Activated CD4-positive, alpha-beta T cell treated with anti-CD3 and anti-CD28 coated beads, Interleukin-2, amount 10 ng/mL, durations not matched to agents 24 days and 14 days (primary cell): ENCODE measurements at places on chromosomes 16 and 17. TPM values are rescaled to one million over a fixed set of nuclear protein-coding genes. Genes with fewer than 3 reads are reported as not detected.

GRCh38 chr17:45197108-45197507, 24.6 kb upstream of the FMNL1 start:
- H3K4me3 ChIP-seq = no peak overlapping the region
- DNase-seq = no peak
- H3K4me1 ChIP-seq = peaks cover 3% of the 10 kb centered on the region
- no peaks in the 10 kb centered on the region for H3K36me3 ChIP-seq
- H3K27me3 ChIP-seq = no peaks in the 10 kb centered on the region
- H3K27ac ChIP-seq = no peak overlapping the region

DNA sequence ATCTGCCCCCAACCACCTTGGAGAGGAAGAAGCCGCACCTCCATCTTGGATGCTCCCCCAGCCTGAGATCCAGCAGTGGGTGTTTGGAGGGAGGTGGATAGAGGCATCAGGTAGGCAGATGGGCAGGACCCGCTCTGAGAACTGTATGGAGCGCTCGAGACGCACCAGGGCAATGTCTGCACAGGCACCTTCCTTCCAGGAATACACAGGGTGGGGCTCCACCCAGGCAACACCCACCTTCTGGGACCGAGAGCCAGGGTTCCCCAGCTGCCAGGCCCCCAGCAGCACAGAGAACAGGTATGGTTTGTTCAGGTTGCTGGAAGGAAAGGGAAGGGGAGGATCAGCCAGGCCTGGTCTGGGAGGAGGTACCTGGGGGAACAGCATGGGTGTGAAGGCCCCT, 2.4 kb downstream of the PRSS22 start:
- H3K27ac ChIP-seq = no peak overlapping the region
- H3K4me1 ChIP-seq = peaks cover 3% of the 10 kb centered on the region
- no peak for DNase-seq
- H3K4me3 ChIP-seq = no peak overlapping the region

GRCh38 chr16:57788252-57788841, 13.9 kb downstream of the KIFC3 start:
- DNase-seq = no peak
- no peak overlapping the region for H3K27ac ChIP-seq
- no peak overlapping the region for H3K4me3 ChIP-seq
- no peaks in the 10 kb centered on the region for H3K4me1 ChIP-seq
- peaks cover 3% of the 10 kb centered on the region for H3K27me3 ChIP-seq
- H3K36me3 ChIP-seq = no peaks in the 10 kb centered on the region

DNA sequence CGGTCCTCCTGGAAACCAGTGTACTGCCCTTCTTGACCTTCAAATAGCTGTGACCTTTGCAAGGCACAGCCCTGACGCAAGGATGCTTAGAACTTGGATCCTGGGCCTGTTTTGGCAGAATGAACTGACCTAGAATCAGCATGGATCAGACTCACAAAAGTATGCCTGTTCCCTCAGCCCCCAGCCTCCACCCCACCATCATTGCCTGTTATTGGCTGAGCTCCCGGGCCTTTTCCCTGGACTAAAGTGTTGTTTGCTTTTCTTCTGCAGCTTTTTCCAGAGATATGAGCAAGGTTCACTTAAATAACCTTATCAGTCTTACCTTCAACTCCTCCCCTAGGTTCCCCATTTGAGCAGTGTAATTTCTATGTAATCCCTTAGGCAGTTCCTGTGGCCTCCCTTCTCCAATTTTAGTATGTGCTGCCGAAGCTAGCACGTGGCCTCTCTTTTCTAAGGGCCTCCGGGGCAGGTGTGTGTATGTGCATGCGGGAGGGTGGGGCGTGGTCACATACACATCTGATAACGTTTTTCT, 347.4 kb downstream of the MAF start:
- peaks cover 6% of the 10 kb centered on the region for H3K27me3 ChIP-seq
- peaks cover 2% of the 10 kb centered on the region for H3K36me3 ChIP-seq
- H3K4me1 ChIP-seq = no peaks in the 10 kb centered on the region

GRCh38 chr16:75632857-75633256, 9.8 kb upstream of the ADAT1 start:
- H3K4me1 ChIP-seq = peaks cover 22% of the 10 kb centered on the region
- no peak overlapping the region for H3K4me3 ChIP-seq

- DNase-seq = no peak
- no peaks in the 10 kb centered on the region for H3K27me3 ChIP-seq
- no peak overlapping the region for H3K4me3 ChIP-seq
- H3K27ac ChIP-seq = no peak overlapping the region
These were observed 21.6 kb upstream of the BRD7 start for GRCh38 chr16:50390371-50390771.

DNA sequence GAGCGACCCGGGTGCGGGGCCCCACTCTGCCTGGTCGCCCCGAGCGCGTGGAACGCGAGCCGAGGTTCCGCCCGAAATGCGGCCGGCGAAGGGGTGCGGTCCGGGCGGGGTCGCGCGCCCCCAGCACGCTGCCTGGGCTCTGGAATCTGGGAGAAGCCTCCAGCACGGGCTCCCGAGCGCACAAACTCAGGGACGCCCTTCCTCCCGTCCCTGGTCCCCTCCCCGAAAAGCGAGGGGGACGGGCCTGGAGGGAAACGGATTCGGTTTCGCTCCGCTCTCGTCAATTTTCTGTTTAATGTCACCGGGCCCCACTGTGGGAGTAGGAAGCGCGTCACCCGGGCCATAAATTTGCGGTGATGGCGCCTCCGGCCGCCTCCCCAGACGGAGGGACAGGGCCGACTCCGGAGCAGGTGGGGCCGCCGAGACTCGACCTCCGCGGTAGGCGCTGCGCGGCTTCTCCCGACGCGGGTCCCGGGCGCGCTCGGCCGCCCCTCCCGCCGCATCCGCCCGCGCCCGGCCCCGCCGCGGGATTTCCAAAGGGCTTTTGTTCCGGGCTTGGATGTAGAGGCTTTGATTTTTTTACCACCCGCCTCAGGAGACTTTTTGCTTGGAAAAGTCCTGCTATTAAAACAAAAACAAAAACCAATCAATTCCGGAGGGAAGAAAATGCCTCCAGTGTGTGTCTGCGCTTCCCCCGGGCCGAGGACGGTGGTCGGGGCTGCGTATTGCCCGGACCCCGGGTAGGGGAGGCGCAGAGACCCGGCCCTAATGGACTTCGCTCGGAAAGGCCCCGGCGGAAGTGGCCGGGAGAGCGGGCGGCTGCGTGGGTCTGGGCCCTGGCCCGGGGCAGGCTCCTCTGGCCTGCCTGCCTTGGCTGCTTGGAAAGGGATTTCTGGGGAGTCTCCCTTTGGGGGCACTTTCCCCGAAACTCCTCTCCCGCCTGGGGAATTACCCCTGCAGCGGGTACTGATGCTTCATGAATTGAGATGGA, 7.9 kb upstream of the BAHCC1 start:
- peaks cover 2% of the 10 kb centered on the region for H3K36me3 ChIP-seq
- peaks cover 44% of the 10 kb centered on the region for H3K27me3 ChIP-seq
- peaks cover 5% of the 10 kb centered on the region for H3K4me1 ChIP-seq

Gene NUPR1
- not detected in 2 replicates for total RNA-seq

Gene IL34
- 0.30 TPM in 1 of 2 replicates, not detected in the other for total RNA-seq
